Lower lobe of right lung (tissue), 2 donors: ENCODE measurements at places on chromosomes 5 and 9.

DNA sequence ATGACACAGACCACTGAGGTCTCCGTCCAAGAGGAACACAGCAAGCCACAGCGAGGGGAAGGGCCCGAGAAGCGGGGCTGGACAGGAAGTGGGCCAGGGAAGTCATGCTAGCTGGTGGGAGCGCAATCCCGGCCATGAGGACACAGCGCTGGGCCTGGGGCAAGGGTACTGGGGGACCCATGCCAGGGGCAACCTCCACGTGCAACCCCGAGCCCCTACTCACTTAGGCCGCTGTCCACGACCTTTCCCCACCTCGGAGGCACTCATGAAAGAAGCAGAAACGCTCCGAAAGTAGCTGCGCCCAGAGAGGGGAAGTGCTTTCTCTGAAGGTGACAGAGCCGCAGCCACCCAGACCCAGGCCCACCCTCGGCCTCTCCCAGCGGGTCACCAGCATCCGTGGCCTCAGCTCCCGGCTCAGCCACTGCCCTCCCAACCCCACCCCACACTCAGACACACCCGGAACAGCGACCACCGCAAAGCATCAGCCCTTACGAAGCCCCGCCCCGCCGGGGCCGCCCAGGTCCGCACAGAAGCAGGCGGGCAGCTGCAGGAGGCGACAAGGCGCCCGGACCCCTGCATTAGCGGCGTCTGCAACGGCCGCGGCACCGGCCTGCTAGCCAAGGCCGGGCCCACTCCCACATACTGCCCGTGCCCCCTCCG is 782 bp downstream of the BICD2 start:
- peak; percentile 68 for DNase-seq

DNA sequence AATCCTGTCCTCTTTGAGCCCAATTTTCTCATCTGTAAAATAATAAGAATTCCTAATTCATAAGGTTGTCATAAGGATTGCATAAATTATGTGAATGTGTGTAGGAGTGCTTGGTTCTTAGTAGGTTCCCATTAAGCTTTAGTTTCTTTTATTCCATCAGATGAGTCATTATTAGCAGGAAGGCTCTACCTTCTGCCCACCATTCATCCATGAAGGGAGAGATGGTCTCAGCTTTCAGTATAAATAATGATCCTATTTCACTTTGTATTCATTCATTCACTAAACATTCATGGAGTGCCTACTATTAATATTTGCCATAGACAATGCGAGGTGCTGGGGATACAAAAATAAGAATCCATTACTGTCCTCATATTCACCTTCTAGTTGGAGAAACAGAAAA is 3.0 kb downstream of the CMYA5 start:
- no peak for DNase-seq

GRCh38 chr5:149195337-149195887 is 54.1 kb downstream of the ABLIM3 start:
- no peak for DNase-seq

DNA sequence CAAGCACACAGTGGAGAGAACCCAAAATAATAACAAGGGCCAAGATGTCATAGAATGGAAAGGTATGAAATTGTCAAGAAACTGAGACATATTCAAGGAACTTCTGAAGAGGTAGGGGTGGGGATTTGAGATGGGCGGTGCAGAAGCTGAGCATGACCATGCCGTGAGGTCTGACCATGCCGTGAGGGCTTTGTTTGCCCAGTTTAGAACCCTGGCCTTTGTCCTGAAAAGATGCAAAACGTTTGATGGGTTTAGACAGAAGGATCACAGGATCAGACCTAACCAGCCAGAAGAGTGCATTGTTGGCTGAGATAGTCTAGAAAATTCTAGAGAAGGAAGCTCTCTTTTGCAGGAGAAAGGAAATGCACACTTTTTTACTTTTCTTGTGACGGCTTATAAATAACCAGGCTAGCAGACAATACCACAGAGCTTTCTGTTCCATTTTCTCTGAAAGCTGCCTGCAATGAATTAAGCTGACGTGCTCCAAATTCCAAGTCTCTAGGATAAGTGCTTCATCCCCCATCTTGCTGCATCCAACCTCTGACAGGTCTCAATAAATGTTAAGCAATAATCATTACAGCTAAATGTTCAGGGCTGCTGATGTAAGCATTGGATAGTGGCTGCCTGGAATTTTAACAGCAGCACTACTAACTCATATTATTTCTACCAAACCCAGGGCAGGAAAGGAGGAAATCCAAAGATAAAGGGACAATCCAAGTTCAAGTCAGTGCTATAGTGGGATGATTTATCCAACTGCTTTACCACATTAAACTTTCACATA is 110.9 kb upstream of the IL6ST start:
- no peak for DNase-seq

- DNase-seq, result no peak
Observed at GRCh38 chr9:72955571-72955970, 2.7 kb upstream of the ALDH1A1 start.

GRCh38 chr5:177531209-177531940 is 14.6 kb upstream of the DDX41 start:
- DNase-seq, result no peak

DNA sequence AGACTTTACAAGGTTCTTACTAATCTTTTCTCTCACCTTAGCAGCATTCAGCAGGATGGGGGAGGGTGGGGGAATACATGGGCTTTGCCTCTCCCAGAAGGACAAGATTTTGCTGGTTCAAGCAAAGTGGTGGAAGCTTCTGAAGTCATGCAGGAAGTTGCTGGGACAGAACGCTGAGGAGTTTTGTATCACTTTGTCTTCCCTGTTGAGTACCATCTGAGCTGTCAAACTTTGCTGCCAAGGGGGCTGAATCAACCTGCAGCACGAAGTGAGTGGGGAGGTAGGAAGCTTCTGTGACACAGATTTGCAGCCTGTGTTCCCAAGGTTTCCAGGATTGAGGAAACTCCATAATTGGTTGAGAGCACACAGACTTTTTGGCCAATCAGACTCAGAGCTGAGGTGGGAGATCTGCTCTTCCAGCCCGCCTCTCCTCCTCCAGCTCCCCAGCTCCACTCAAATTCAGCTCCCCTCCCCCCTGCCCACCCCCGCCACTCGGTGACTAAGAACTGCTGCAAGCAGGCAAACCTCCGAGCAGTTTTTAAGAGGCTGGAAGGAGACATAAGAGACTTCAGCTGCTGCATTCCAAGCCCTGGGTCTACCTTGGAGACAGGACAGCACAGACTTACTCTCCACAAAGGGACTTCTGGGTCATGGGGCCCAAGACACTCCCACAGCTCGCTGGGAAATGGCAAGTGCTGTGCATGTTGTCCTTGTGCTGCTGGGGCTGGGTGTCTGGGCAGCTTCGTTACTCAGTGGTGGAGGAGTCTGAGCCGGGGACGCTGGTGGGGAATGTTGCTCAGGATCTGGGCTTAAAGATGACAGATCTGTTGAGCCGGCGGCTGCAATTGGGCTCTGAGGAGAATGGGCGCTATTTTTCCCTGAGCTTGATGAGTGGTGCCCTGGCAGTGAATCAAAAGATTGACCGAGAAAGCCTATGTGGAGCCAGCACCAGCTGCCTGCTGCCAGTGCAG is at the start of gene PCDHGC5:
TSS of gene PCDHGC5 (plus strand) at position 491 of the 971 bp plus-strand sequence. CDS start at position 651, 160 bp downstream.
- DNase-seq, result no peak

GRCh38 chr5:135608361-135608760 is 29.6 kb upstream of the CXCL14 start:
- no peak for DNase-seq

GRCh38 chr5:160155017-160155750 is 35.9 kb upstream of the PWWP2A start:
- DNase-seq, result no peak

DNA sequence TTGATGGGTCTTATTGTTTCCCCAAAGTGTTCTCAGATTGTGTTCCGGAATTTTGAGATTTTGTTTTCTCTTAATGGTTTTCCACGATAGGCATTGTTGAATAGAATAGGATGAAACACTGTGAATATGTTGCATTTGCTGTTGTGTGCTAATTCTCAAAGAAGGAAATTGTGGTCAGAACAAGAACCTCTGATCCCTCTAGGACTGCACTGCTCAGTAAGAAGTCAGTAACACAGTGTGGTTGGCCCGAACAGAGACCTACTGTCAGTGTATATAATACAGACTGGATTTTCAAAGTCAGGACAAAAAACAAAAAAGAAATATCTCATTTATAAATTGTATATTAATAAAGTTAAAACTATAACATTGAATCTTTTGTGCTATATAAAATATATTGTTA is 494.8 kb downstream of the MAT2B start:
- no peak for DNase-seq

- DNase-seq, result no peak
Observed at GRCh38 chr5:42614509-42614908, 142.1 kb upstream of the CCDC152 start.

GRCh38 chr9:16057541-16057940 is 504.7 kb downstream of the CCDC171 start:
- no peak for DNase-seq

DNA sequence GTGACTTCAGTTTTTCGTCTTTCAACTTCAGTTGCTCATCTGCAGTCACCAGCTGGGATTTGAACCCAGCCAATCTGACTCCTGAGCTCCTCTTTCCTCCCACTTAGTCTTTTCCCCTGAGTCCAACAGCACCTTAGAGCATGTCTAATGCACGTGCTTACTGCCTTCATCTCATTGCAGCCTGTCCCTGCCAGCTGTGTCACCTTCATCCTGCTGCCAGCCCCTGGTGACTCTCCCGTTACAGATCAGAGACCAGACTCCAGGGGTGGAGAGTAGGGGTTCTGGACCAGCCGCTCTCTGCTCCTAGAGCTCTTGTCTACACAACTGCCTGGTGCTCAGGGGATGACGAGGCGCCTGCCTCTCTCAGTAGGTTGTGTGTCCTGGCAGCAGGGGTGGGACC is 132.9 kb upstream of the LMX1B start:
- DNase-seq, result no peak

- no peak for DNase-seq
Observed at GRCh38 chr9:84493284-84493947, 152.9 kb upstream of the SLC28A3 start.

- no peak for DNase-seq
Observed at GRCh38 chr5:148011398-148012137, 52.2 kb upstream of the SPINK5 start.

DNA sequence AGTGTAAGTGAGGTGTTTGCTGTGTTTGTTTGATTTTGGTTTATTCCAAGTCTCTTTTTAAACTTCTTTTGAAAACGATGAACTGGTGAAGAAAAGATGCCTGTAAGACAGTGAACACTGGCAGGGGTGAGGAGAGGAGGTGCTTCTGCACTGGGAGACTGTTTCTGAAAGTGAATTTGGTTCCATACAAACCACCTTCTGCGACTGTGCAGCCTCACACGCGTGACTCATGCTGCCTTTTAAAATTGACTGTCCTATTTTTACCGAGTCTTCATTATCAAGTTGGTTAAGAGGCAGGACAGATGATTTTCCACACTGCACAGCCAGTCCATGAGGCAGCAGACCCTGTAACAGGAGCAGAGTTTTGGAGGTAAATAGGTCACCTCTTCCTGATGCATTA is 340.6 kb downstream of the MTRR start:
- DNase-seq, result no peak

GRCh38 chr9:135085830-135086546 is 1.5 kb upstream of the OLFM1 start:
- peak; percentile 90 for DNase-seq

DNA sequence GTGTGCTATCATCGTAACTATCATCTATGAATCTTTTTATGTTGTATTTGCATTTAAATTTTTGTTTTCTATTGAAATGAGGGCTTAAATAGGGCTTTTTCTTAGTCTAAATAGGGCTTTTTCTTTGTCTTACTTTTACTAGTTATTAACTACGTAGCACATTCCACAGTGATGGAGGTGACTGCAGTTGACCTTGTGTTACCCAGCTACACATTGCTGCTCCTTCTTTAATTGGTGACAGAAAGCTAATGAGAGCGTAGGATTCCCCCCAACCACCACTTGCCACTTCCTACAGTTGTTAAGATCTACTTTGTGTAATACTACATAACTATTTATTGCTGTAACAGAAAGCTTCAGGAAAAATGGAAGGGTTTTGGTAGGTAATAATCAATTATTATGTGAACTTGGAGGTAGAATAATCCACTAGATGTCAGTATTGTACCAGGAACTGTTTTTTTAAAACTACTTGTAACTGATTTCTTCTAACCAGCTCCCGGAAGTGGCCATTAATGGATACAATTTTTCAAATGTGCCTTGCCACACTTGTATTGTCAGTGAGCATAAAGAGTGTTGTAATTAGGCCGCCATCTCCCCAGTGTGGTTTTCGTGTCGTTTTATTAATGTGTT is 18.0 kb downstream of the MTRR start:
- DNase-seq, result no peak

GRCh38 chr9:119366909-119367682 is 2.1 kb downstream of the BRINP1 start:
- no peak for DNase-seq

DNA sequence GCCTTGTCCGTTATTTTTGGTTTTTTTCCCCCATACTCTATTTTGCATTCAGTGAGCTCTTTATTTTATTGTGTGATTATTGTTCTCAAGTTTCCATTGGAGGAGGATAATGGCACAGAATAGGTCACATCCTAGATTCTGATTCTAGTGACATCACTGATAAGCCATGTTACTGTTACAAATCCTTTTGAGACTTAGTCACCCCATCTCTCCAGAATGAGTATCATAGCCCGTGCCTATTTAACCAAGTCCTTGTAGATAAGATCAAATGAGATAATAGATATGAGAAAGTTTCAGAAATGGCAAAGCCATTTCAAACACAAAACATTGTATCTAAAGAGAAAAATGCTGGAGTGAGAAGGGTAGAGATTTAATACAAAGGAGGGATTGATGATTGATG is 242.6 kb downstream of the RAB3C start:
- DNase-seq, result no peak

DNA sequence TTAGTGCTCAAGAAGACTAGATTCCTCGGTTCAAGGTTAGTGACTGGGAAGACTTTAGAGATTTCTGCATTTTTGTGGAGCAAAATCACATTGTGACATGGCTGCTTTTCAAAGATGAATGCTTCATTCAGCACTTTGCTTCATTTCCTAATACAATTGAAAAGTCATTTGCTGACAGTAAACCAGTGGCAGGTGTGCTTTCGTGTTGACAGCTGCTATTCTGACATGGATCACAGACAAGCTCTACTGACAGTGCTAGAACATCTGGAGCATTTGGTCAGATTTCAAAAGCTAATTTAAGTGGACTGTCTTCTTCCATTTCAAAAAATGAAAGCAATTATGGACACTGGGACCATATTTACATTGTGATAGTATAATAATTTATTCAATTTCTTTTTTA is 1060.1 kb downstream of the PTPRD start:
- DNase-seq, result no peak
